ENCODE measurements at places on chromosomes 11 and 22.
A peak's percentile ranks its signal among the peaks of the same experiment; 100 is the strongest.

- peak; percentile 98 for DNase-seq
Measured at GRCh38 chr11:73760679-73761402, at the start of gene RAB6A. Gene RAB6A (minus strand): TSS chr11:73761074. CDS start chr11:73760635, 439 bp downstream.

DNA sequence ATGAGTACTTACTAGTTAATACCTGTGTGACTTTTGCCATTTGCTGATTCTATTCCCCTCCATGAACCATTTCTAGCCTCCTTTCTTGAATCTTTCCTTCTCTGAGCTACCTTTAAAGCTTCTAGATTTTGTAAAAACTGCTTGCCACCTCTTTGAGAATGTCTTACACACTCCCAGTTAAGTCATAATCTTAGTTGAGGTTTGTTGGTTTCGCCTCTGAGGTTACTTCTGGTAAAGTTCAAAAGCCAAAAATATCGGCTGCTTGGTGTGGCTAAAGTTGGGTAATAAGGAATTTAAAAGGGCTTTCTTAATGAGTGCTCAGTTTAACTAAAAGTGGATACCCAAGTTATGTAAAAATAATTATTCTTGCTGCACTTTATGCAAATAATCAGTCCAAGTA is 10.4 kb upstream of the GLYAT start:
- DNase-seq = no peak

DNA sequence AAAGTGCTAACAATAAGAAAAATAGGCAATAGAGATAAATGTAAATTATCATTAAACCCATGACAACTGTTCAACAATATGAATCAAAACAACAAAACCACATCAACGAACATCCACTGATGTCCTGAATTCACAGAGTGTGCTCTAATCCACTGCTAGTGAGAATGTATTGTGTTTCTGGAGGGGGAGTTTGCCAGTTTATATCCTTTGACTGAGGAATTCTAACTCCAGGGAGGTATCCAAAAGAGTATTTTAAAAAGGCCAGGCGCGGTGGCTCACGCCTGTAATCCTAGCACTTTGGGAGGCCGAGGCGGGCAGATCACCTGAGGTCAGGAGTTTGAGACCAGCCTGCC is 1.7 kb upstream of the WEE1 start:
- no peak for DNase-seq

GRCh38 chr11:104704888-104705287 is 193.4 kb downstream of the CASP12 start:
- no peak for DNase-seq

DNA sequence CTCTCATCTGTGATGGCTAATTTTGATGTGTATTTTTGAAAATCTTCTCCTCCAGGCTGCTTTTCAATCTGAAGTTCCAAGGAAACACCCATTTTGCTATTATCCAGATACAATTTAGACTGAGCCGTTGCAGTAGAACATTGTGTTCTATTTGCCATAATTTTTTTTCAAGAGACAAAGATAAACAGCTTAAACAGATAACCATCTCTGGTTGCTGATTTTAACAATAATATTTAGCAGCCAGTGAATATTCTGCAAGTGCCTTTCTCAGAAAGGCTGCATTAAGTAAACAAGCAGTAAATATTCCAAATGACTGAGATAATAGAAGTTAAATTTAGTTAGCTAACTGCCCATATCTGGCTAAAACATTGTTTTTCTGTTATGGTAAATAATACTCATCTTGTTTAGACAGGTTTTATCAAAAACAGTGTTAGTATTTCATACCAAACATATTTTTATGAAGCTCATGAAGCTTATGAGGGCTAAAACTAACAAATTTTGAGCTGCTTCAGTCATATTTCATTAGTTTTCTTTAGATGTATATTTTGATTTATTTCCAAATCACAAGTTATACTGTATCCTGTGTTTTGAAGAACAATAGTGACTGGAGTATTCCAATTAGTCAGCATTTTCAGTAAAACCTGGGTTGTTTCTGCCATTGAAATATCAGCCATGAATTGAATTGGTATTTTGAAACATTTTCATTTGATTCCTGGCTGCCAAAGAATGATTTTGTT is 206.7 kb downstream of the SBF2 start:
- DNase-seq = no peak

GRCh38 chr22:23657727-23658126 is 25.6 kb upstream of the DRICH1 start:
- DNase-seq = no peak

DNA sequence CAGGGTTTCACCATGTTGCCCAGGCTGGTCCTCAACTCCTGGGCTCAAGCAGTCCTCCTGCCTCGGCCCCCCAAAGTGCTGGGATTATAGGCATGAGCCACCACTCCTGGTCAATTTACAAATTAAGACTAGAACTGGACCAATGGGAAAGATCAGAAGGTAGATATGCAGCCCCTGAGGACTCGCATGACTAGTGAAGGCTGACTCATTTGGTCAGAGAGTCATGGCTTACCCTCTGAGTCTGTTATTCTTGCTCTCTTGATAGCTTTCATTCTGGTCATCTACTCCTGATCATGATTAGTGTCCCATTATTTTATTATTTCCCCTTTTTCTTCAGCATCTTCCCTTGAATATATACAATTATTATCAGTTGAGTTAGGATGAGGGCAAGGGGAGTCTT is 2.7 kb upstream of the LDHAL6A start:
- no peak for DNase-seq

DNA sequence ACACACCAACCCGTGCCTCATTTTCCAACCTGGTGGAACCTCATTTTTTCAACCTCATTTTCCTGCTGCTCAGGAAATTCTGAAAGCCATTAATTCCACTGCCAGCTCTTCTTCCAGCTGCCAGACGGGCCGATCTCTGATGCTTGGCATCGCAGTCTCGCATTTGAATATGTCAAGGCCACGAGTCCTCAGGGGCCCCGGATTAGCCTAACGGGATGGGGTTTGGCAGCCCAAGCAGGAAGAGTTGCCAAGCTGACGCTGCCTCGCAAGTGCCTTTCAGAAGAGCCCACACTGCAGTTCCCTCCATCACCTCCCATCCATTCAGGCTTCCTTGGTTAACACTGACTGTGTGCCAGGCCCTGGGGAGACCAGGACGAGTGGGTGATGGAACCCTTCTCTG is 8.7 kb downstream of the RASD2 start:
- no peak for DNase-seq

DNA sequence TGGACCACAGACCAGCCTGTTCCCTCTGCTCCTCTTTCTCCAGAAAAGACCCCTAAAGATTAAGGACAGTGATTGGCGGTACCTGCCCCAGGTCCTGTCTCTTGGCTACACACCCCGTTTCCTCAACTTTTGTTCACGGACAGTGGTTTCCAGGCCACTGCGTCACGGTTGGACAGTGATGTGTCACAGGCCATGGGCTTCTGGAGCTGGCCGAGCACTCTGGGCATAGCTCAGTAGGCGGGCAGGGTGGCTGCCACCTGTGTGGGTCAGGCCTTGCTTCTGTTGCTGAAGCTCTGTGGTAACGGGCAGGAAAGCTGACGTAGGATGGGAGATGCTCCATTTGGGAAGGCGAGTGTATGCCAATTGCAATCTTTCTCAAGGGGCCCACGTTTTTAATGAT is 13.6 kb downstream of the TUB start:
- no peak for DNase-seq

GRCh38 chr11:1087961-1088926 is 13.6 kb downstream of the MUC2 start:
- DNase-seq = no peak

- no peak for DNase-seq
Measured at GRCh38 chr11:19962801-19963175, 197.5 kb downstream of the DBX1 start.
